Stimulated activated CD8-positive, alpha-beta memory T cell treated with anti-CD3 and anti-CD28 coated beads, Interleukin-2, amount 100 ng/mL, for 1 hour (primary cell): ENCODE measurements at places on chromosomes 13 and 19.

DNA sequence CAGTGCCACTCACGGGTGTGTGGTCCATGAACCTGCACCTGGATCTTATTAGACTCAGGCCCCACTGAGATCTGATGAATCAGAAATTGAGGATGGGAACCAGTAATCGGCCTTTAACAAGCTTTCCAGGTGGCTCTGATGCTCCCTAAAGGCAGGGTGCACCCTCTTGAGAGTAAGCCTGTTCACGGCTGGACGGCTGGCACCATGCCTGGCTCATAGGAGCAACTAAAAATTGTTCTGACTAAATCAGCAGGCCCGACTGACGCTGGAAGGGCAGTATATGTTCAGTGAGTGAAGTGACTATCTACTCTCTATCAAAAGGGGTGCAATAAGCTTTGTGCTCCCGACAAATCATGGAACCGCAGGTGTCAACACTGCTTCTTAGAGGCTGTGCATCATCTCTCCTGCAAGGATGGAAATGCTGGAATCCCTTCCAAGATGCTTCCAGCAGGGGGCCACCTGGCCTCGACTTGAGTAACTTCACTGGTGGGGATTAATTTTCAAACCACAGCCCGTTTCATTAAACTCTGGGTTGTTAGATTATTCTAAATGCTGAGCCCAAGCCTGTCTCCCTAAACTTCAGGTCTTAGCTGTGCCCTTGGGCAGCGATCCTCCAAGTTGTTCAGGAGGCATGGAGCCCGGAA, 28.4 kb downstream of the TMTC4 start:
- no peak for DNase-seq

DNA sequence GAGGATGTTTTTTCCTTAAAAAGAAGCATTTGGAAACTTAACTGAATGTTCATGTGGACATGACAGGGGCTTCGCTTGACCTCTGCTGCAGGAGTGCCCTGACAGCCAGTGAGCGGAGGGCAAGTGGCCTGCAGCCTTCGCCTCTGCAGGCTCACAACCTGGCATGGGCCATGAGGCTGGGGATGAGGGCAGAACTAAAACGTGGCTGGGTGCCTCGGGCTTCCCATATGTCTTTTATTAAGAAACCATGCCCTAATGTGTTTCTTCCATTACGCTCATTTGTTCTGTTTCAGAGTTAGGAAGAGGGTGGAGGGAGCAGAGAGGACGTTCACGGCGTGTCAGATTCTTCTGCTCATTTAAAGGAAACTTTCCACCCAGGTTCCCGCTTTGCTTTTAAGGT, 2.9 kb downstream of the ARHGEF7 start:
- DNase-seq = no peak

DNA sequence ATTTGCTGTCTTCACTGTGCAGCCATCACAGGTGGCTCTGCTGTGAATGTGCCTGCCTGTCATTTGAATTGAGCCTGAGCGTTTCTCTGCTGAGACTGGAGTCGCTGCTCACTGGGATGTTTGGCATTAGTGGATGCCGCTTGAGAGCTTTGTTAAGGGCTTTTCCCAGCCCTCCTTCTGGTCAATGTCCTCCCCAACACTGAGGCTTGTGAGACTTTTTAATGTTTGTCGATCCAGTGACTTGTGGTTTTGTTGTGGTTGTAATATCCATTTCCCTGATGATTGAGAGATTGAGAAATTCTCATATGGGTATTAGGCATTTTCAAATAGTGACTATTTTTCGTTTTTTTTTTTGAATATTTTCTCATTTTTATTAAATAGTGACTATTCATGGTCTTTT, 2.6 kb downstream of the TPRX2 start:
- no peak for DNase-seq

GRCh38 chr19:4773047-4773640, 18.4 kb upstream of the FEM1A start:
- no peak for DNase-seq

GRCh38 chr19:8071912-8072311, 19.4 kb downstream of the CCL25 start:
- DNase-seq = no peak

DNA sequence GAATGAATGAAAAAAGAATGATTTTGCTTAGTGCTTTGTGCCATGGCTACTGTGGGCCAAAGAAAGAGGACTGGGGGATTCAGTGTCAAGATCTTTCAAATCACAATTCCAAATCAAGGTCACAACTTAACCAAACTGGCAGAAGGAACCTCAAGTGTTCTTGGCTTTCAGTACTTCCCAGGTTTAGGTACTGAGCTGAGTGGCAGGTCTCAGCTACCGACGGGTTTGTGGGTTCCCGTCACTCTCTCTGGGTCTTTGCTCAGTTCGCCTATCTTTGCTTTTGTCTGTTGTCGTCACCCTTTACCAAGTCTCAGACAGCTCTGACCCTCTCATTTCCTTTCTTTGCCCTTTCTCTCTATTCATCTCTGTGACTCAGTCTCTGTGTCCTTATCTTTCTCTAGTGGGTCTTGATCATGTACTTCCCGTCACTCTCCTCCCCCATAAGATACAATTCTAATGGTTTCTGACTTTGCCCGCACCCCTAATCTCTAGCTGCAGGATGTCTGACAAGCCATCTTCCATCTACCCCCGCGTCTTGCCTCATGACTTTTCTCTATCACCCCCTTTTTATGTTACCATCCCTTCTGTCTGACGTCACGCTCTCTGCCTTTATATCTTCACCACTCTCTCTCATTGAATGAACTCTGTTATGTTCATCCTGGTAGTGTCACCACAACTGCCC, 33.3 kb upstream of the LRRC4B start:
- no peak for DNase-seq

DNA sequence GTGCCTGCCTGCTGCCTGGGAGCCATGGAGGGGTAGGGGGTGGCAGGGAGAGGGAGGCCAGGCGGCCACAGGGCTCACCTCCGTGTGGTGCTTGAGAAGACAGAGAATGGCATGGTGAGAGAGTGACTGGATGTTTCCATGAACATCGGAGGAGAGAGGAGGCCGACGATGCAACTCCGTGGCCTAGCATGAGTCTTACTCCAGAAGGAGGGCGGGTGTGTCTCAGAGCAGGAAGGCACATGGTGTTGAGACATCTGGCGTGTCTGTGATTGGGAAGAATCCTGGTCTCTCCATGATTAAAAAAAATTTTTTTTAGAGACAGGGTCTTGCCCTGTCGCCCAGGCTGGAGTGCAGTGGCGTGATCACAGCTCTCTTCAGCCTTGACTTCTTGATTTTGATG, 5.1 kb downstream of the IRGC start:
- no peak for DNase-seq

DNA sequence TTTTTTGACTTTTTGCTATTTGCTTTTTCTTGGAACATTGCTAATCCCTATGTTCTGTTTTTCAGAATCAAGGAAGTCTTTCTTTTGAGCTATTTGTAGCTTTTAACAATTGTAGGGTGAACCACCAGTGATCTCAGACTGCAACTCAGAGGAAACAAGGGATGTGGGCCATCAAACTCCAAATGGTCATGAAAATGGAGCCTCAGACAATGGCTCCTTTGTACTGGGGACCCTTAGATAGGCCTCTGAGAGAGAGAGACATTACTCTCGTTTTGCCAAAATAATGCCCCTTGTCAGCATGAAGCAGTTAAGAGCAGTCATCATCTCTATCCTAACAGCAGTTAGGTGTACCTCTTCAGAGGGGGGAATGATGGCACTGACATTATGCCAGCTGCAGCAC, 56.4 kb upstream of the GJB6 start:
- no peak for DNase-seq

DNA sequence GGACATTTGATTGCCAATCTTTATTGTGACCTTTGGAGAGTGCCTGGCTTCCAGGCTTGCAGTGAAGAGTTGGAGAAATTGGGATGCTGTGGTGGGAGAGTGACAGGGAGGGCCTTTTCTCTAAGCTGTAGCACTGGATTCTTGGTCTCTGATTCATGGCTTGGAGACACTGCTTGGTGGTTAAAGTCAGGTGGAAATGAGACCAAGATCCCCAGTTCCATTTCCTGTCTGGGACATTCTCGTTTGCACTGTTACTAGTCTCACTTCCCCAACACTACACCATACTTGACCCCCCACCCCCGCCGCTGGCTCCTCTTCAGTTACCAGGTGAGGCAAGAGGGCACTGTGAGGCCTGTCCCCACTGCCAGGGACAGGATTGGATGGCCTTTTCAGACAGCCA, 2.9 kb downstream of the SUPT5H start:
- no peak for DNase-seq

DNA sequence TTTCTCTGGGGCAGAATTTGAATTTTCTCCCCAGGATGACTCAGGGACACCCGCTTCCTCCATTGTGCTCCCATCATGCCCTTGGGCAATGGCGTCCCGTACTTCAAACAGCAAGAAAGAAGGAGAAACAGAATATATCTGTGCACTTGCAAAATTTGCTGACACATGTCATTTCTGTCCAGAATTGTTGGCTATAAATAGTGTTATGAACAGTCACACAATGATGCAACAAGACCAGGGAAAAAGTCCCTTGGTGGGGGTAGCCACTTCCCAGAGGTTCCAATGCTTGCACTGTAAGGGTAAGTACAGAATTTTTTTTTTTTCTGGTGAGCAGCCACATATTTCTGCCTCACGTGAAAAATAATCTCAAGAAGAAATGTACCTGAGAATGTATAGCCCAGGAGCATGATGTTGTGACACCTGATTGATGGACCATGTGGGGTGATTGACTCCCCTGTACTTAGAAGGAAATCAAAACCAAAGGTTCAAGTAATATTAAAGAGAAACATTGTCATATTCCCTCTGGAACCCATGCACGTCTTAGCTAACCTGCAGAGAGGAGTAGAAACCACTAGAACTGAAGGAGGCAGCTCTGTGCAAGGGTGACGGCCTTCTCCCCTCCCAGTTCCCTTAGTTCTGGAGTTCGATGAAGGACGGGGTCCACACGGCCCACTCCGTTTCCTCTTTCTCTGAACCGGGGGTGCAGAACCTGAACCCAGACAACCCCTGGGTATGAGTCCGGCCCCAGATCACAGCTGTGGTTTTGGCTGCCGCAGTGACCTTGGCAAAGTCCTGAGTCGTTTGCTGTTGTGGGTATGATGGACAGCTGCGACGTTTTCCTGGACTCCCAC, 9.3 kb upstream of the LAIR1 start:
- DNase-seq = no peak
